ENCODE measurements at places on chromosomes 5 and 9. TPM values are rescaled to one million over a fixed set of nuclear protein-coding genes. Genes with fewer than 3 reads are reported as not detected.

GCNT4 gene
- 0.04 TPM for total RNA-seq

JAKMIP2 gene
- 2.0 TPM for total RNA-seq

- no peaks in the 10 kb centered on the region for H3K36me3 ChIP-seq
- H3K4me3 ChIP-seq, result no peak overlapping the region
- DNase-seq, result no peak
Measured at GRCh38 chr5:89060768-89061167, 177.8 kb upstream of the MEF2C start.

- no peak overlapping the region for H3K4me3 ChIP-seq
- H3K36me3 ChIP-seq, result no peaks in the 10 kb centered on the region
- H3K27ac ChIP-seq, result no peak overlapping the region
Measured at GRCh38 chr5:109307951-109308350, 101.8 kb downstream of the PJA2 start.

F12 gene
- total RNA-seq, result 0.27 TPM

DNA sequence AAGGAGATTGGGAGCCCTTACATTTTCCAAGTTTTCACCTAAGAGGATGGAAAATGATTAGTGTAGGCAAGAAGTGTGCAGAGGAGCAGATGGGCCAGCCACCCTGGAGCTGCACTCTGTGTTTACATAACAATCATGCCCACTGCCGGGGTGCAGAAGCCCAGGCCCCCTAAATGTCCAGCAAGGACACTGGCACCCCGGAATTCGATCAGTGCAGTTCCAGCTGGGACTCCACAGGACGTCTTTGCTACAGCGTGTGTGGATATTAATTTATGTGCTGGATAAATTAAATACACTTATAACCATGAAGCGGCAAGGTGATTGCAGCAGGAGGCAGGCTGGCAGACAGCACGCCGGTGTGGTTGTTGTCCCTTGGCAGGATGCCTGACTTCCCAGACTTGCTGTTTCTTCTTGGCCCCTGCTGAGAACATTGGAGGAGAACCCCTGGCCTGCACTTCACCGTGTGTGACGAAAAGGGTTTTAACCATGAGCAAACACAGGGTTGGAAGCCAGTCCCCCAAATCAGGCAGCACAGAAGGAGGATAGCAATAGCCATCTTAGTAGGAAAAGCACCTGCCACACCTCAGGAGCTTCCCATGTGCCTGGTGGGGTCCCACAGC lies 73.7 kb downstream of the GADD45G start:
- peaks cover 8% of the 10 kb centered on the region for H3K27me3 ChIP-seq
- peak; percentile 37 for DNase-seq
- H3K27ac ChIP-seq, result peak overlapping the region; percentile 71
- H3K4me1 ChIP-seq, result peaks cover 56% of the 10 kb centered on the region

NOXA1 gene
- total RNA-seq, result 2.0 TPM

- no peak overlapping the region for H3K27ac ChIP-seq
- DNase-seq, result peak; percentile 32
- peak overlapping the region; percentile 5 for H3K4me3 ChIP-seq
Measured at GRCh38 chr9:132077881-132078698, 1.6 kb downstream of the MED27 start.

GRCh38 chr5:154199671-154200220 lies 9.2 kb downstream of the GALNT10 start:
- peaks cover 6% of the 10 kb centered on the region for H3K36me3 ChIP-seq
- H3K27me3 ChIP-seq, result no peaks in the 10 kb centered on the region
- no peak overlapping the region for H3K27ac ChIP-seq
- H3K4me3 ChIP-seq, result no peak overlapping the region
- peaks cover 22% of the 10 kb centered on the region for H3K4me1 ChIP-seq

DNA sequence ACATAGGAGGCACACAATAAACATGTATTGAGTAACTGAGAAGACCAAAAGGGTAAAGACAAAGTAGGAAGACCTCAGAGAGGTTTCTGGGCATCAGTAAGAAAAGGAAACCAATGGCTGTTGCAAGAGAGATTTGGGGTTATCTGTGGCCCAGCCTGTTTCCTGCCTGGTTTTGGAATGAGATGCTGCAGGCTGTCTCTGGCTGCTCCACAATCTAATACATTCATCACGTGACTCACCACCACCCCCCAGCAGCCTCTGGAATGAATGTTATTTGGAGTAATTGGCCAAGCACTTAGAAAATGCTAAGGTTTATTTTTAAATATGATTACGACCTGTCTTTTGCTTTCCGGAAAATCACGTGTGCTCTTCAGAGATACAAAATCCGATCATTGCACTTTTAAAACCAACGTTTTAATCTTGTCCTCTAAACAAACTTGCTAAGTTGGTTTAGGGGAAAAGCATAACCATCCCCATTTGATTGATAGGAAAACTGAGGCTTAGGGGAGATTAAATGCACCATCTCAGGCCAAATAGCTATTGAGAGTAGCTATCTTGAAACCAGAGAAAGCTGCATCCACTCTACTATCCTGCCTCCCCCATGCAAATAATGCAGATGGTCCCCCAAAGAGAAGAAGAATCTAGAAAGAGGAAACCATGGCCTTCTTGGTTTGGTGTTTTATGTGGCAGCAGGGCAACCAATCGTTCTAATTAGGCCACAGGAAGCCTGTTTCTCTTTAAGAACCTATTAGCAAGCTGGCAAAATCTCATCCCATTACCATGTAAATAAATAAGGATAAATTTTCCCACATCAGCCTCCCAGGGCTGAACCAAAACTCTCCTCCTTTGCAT lies 151.8 kb upstream of the ADRA1B start:
- no peak for DNase-seq
- H3K27ac ChIP-seq, result no peak overlapping the region
- no peaks in the 10 kb centered on the region for H3K4me1 ChIP-seq
- no peaks in the 10 kb centered on the region for H3K27me3 ChIP-seq

DNA sequence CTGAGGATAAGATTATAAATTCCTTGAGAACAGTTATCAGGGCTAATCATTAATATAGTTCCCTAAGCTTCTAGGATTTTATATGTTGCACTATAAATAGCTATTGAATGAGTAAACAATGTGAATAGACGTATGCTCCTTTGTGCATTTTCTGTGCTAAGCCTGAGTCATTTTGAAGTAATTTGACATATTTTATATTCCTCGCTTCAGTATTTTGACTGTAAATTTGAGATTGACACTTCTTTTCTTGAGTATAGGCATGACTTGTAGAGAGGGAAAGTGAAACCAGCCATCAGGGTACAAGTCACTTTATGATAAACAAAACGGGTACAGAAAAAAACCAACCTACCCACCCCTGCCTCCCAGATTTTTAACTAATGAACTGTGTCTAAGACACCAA lies 367.7 kb upstream of the PRR16 start:
- H3K36me3 ChIP-seq, result no peaks in the 10 kb centered on the region
- no peaks in the 10 kb centered on the region for H3K27me3 ChIP-seq

PCDHGA6 gene
- 3.5 TPM for total RNA-seq

DNA sequence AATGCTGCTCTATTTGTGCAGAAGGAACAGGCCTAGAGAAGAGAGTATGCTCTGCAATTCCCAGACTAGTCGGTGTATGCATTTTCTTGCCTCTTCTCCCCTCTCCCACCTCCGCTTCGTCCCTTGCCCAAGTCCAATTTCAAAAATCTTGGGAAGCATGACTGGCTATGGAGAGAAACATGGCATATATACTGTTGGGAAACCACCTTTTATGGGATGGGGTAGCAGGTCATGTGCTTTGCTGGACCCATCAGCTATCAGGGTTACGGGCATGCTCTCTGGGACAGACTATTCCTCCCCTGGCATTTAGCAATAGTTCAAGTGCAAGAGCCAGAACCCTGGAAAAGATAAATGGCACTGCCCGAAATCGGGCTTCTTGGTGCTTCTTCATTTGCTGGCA lies 12.0 kb downstream of the ISL1 start:
- no peak overlapping the region for H3K4me3 ChIP-seq
- no peaks in the 10 kb centered on the region for H3K36me3 ChIP-seq
- no peak overlapping the region for H3K27ac ChIP-seq
- H3K4me1 ChIP-seq, result peaks cover 7% of the 10 kb centered on the region
- H3K27me3 ChIP-seq, result peaks cover 64% of the 10 kb centered on the region

DNA sequence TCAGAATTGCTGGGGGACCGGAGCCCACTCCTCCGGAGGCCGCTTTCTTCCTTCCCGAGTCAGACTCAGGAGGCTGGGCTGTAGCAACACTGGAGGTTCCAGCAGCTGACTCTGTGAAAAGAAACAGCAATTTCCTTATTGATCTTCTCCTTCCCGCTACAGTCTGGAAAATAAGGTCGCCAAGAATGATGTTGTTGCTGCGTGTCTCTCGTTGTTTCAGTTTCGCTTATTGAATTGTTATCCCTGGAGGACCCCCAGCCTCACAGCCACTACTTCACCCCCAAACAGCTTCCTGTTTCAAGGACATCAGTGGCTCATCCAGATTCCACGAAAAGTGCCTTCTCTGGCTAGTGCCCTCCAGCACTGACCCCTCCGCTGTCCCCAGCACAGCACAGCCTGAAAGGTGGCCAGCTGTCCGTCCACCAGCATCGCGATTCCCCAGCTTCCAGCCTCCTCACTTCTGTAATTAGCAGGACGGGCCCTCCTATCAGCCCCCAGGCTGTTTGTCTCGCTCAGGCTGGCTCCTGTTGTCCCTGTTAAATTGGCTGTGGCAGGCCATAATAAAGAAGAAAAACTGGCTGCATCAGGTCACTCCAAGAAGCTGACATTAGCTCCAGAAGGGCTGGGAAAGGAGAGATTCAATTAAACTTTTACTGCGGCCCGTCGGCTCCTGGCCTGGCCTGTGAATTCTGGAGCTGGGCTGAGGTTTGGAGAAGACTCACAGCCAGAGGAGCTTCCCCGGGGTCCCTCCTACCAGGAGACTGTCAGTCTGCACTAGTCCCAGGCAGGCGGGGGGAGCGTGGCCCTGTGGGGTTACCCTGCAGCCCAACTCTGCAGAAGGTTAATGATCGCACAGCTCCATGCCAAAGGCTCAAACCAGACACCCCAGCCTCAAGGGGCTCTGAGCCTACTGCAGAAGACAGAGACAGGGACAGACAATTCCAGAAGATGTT lies 40.5 kb downstream of the OLFM1 start:
- peak; percentile 79 for DNase-seq
- H3K27me3 ChIP-seq, result peaks cover 5% of the 10 kb centered on the region
- H3K4me3 ChIP-seq, result no peak overlapping the region
- no peaks in the 10 kb centered on the region for H3K36me3 ChIP-seq
- H3K4me1 ChIP-seq, result peaks cover 26% of the 10 kb centered on the region

- no peaks in the 10 kb centered on the region for H3K36me3 ChIP-seq
- no peaks in the 10 kb centered on the region for H3K27me3 ChIP-seq
- DNase-seq, result no peak
- no peak overlapping the region for H3K4me3 ChIP-seq
Measured at GRCh38 chr5:45376417-45376816, 319.8 kb downstream of the HCN1 start.

- H3K4me3 ChIP-seq, result no peak overlapping the region
- H3K4me1 ChIP-seq, result peaks cover 4% of the 10 kb centered on the region
- no peak for DNase-seq
- peaks cover 9% of the 10 kb centered on the region for H3K36me3 ChIP-seq
Measured at GRCh38 chr9:69250681-69251080, 74.3 kb upstream of the ENTREP1 start.

- H3K36me3 ChIP-seq, result no peaks in the 10 kb centered on the region
- no peaks in the 10 kb centered on the region for H3K27me3 ChIP-seq
- no peak overlapping the region for H3K4me3 ChIP-seq
- no peak for DNase-seq
- no peak overlapping the region for H3K27ac ChIP-seq
Measured at GRCh38 chr5:29547236-29547865, 1646.1 kb upstream of the CDH6 start.

DNA sequence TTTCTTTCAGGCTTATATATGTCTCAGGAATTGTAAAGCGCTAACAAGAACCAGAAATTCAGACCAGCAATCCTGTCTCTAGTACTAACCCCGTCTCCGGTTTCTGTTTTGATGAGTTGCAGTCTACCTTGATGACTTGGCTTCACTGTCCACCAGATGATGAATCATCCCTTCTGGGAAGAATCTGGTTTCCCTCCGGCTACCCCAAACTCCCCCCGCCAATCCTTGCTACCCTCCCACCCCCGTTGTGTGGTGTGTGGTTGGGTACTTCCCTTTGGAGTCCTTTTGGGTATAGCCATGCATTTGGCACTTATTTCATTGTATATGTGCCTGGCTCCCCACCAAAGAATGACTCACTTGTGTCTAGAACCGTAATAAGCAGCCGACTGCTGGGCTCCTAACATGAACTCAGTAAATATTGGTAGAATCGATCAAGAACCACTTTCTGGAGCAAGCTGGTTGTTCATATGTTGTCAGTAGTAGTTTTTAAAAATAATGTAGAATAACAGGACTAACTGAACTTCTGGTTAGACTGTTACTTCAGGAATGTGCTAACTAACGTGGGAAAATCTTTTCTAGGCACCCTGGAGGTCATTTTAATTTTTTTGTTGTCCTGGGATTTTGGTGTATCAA lies 8.3 kb upstream of the TGFBI start:
- no peak overlapping the region for H3K4me3 ChIP-seq
- H3K4me1 ChIP-seq, result peaks cover 39% of the 10 kb centered on the region
- no peaks in the 10 kb centered on the region for H3K27me3 ChIP-seq
- H3K36me3 ChIP-seq, result no peaks in the 10 kb centered on the region
- H3K27ac ChIP-seq, result peak overlapping the region; percentile 86

SHISAL2B gene
- 0.98 TPM for total RNA-seq

DBH gene
- total RNA-seq, result not detected

ADGRD2 gene
- not detected for total RNA-seq

GRCh38 chr5:45847877-45848276 lies 151.7 kb upstream of the HCN1 start:
- no peaks in the 10 kb centered on the region for H3K27me3 ChIP-seq
- DNase-seq, result no peak
- no peaks in the 10 kb centered on the region for H3K4me1 ChIP-seq
- H3K36me3 ChIP-seq, result no peaks in the 10 kb centered on the region
- H3K4me3 ChIP-seq, result no peak overlapping the region

- no peaks in the 10 kb centered on the region for H3K36me3 ChIP-seq
- no peaks in the 10 kb centered on the region for H3K27me3 ChIP-seq
- H3K4me3 ChIP-seq, result no peak overlapping the region
Measured at GRCh38 chr9:86413971-86414880, 60.0 kb upstream of the TUT7 start.

DNA sequence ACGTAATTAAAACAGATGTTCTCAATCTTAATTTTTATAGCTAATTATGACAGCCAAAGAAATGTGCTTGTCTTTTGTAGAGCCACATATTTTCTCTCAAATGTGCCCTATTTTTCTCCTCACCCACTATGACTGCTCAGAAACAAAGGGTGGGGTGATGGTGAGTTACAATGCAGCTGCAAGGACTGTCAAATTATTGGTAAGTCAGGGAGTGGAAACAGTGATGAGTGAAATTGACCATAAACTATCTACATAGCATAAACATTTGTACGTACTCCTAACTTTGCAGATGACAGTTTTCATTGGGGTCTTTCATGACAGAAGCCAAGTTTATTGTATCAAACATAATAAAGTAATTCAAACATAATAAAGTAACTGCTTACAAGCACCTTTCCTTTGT lies 215.9 kb downstream of the MCTP1 start:
- no peaks in the 10 kb centered on the region for H3K36me3 ChIP-seq
- H3K27ac ChIP-seq, result no peak overlapping the region
- no peak overlapping the region for H3K4me3 ChIP-seq
- H3K4me1 ChIP-seq, result peaks cover 3% of the 10 kb centered on the region
- DNase-seq, result peak; percentile 17

DNAH5 gene
- total RNA-seq, result 1.7 TPM

GRCh38 chr9:70385426-70385825 lies 29.0 kb downstream of the KLF9 start:
- H3K4me3 ChIP-seq, result no peak overlapping the region
- no peaks in the 10 kb centered on the region for H3K4me1 ChIP-seq
- no peaks in the 10 kb centered on the region for H3K27me3 ChIP-seq
- H3K27ac ChIP-seq, result no peak overlapping the region
- DNase-seq, result peak; percentile 67

CDH9 gene
- 0.18 TPM for total RNA-seq

BHMT2 gene
- 2.7 TPM for total RNA-seq

GRCh38 chr5:35938568-35939227 lies at the start of gene CAPSL:
Gene CAPSL (minus strand): TSS chr5:35938622. CDS start chr5:35921120, 17,502 bp downstream.
- no peak within 1 kb of the TSS for H3K4me3 ChIP-seq
- H3K27ac ChIP-seq, result no peak within 1 kb of the TSS
- DNase-seq, result peak; percentile 94
- H3K4me1 ChIP-seq, result no peaks in the 10 kb centered on the region
- H3K27me3 ChIP-seq, result no peaks in the 10 kb centered on the region

IL9 gene
- total RNA-seq, result not detected
